ENCODE measurements at places on chromosomes 11 and 22.

DNA sequence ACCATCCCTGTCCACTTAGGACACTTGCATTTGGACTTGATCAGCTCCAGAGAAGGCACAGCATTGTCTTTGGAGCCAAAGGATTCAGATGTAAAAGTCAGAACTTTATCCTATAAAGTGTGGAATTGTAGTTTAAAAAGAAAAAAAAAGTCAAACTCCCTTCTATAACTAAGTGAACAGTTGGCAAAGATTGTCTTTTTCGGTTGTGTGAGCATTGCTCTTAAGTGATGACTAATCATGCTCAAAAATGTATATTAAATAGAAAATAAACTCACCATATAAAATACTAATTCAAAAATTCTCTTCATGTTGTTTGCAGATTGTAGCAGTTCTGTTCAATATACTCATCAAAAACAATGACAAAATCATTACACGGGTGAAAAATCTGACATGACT is 93.8 kb downstream of the ETS1 start:
- DNase-seq, result no peak

DNA sequence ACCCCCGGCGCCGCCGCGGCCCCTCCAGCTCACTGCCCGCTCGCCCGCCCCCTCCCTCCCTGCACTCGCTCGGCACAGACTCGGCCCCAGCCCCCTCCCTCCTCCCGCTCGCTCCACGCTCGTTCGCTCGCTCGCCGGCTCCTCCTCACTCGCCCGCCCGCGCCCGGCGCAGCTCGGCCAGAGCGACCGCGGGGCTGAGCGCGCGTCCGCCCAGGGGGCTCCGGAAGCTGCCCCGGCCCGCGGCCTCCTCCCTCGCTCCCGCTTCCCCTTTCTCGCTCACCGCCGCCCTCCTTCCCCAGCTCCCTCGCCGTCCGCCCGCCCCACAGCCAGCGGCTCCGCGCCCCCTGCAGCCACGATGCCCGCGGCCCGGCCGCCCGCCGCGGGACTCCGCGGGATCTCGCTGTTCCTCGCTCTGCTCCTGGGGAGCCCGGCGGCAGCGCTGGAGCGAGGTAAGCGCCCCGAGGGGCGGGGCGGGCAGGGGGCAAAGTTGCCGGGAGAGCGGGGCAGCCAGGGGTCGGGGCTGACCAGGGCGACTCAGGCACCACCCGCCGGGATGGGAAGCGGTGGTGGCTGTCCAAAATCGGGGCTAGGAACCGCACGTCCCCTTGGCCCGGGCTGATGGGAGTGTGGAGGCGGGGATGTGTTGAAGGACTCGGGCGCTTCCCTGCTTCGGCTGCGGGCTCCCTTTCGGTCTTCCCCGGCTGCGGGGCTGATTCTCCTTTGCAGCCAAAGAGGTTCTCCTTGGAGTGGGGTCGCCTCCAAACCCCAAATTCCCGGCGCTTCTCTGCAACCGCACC is at the start of gene SEZ6L:
Gene SEZ6L (plus strand): TSS at position 148 of the 797 bp plus-strand sequence. CDS start 208 bp downstream, at position 356.
- no peak for DNase-seq

DNA sequence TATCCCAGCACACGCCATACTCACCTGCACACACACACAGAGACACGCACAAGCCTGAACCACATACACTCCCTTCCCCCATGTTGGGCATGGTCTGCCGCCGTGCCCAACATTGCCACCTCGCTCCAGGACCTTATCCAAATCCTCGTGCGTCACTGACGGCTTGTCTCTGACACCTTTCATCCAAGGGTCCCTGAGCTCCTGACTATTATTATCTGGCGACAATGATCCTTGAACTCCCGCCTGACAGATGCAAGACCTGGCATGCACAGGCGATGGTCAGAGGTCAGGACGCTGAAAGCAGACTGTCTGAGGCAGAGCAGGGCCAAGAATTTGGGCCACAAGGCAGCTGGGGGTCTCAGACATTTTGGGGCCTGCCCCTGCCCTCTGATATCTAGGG is 4.2 kb downstream of the MB start:
- DNase-seq, result no peak

- DNase-seq, result no peak
Measured at GRCh38 chr11:107840129-107840484, 18.5 kb downstream of the SLC35F2 start.

GRCh38 chr22:19429950-19430889 is 1.3 kb downstream of the HIRA start:
- DNase-seq, result peak; percentile 67

GRCh38 chr22:33864723-33865130 is 55.5 kb downstream of the LARGE1 start:
- no peak for DNase-seq

GRCh38 chr11:32391956-32392553 is 43.3 kb downstream of the WT1 start:
- no peak for DNase-seq

DNA sequence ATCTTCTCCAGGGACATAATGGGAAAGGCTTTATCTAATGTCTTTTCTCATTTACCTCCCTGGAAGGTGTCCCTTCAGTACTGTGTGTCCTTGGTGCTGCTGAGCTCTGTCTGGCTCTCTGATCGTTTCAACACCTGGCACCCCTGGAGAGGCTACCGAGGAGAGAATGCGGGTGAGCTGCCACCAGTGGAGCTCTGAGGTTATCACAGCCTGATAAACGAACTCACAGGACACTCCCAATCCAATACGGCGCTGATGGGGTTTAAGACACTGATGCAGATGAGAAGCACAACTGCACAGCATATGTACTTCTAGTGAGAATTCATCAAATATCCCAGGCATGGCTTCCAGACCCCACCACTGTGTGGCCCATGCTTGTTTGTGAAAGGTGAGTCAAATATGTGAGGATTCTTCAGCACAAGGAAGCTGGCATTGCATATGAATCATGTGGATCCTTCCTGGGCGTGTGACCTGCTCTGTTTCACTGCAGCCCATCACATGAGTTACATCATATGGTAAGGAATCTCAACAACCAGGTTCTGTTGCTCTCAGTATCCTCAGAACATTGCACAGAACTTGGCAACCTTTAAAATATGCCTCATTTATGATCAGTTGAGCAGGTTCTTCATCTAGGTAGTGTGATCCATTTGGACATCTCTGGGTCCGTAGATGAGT is 34.8 kb upstream of the VWA5A start:
- DNase-seq, result no peak

- DNase-seq, result no peak
Measured at GRCh38 chr22:23218867-23219251, 38.5 kb downstream of the BCR start.

- DNase-seq, result no peak
Measured at GRCh38 chr11:64247729-64248531, 1.2 kb upstream of the PPP1R14B start.

DNA sequence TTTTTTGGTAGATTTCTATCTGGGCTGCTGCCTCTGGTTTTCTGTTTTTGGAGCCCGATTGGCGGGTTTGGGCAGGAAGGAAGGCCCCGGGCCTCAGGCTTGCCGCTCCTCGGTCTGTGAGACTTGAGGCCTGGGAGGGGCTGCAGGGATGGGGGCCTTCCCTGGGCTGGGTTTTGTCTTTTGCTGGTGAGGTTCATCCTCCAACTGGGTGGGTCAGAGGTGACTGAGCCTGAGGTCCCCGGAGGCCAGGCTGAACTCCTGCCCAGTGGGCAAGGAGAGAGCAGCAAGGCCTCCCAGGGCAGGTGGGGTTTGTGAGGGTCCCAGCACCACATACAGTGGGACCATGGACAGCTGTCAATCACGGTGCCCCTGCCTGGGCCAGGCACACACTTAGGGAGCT is 15.0 kb downstream of the MPPED1 start:
- no peak for DNase-seq

- no peak for DNase-seq
Measured at GRCh38 chr11:101945448-101945847, 29.1 kb upstream of the ANGPTL5 start.

- DNase-seq, result peak; percentile 71
Measured at GRCh38 chr11:75582895-75583717, 21.1 kb downstream of the SERPINH1 start.

DNA sequence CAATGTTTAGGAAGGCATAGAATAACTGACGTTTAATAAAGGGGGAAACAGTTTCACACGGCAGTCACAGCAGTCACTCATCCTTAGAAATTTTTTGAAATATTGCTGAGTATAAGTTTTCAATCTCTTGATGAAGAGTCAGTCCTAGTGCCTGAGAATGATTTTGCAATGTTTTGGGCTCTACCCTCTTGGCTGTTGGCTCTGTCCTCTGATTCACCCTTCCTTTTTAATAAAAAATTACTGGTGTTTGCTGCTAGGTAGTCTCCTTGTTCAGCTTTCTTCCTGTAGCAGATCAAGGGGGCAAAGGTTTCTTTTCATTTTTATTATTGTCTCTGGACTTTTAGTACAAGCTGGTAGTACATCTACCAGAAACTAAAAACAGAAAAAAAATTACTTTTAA is 194.3 kb upstream of the ANO3 start:
- DNase-seq, result no peak

GRCh38 chr11:17389957-17390649 is 1.6 kb upstream of the KCNJ11 start:
- no peak for DNase-seq

DNA sequence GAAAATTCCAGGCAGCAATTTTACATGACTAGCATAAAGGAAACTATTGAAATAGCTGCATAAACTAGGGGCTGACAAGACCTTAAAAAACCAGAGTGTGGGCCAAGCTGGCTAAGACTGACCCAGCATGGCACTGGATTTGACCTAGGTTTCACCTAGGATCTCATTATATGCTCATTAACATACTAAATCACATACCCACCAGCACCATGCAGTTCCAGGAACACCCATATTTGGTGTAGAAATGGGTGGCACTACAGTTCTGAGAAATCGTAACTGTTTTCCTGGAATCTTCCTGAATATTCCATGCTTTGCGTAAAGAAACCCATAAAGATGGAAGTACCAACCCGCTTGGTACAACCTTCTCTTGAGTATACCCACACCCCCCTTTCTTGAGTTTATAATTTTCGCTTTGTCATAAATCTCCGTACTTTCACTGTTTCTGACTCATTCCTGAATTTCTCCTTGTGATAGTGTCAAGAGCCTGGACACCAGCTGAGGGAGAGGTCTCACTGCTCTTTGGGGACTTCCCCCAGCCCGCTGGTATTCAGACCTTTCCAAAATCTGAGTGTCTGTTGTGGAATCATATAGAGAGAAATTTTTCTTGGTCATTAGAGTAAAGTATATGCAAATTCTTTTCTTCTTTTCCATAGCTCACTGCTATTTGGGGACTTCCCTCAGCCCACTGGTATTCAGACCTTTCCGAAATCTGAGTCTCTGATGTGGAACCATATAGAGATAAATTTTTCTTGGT is 55.1 kb downstream of the MTMR3 start:
- no peak for DNase-seq

GRCh38 chr22:30416403-30416802 is 9.2 kb upstream of the MTFP1 start:
- DNase-seq, result no peak

DNA sequence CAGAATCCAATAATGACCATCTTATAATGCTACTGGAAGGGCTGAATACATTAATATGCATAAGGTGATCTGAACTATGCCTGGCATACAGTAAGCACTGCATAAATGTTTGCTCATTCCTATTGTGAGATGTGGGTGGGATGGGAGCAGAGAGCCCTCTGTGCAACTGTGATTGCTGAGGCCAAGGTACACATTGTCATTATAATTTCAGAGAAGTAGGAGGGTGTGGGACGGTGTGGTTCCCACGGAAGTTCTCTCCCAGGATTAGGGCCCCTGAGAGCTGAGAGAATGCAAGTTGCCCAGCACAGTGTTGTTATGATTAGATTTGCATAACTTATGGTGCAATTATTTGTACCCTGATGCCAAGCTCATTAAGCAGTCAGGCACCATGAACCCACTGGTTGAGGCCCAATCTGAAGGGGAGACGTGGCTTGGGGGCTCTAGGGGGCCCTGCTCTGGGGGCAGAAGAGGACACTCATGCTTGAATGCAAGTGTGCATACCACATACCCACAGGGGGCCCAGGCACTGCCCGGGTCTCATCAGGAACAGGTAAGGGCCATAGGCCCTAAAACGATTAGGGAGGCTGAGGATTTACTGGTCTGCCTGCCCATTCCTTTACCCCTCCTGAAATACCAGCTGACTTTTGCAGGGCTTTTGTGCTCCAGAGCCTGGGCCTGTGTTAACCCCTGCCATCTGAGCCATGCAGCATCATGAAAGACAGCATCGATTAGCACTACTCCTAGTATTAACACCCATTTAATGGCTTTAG is 72.8 kb downstream of the THAP12 start:
- no peak for DNase-seq

GRCh38 chr11:120337355-120338106 is 1.3 kb downstream of the ARHGEF12 start:
- DNase-seq, result no peak

GRCh38 chr11:8099291-8099899 is 18.4 kb downstream of the TUB start:
- peak; percentile 85 for DNase-seq

- DNase-seq, result no peak
Measured at GRCh38 chr22:27799015-27799826, 2.3 kb downstream of the MN1 start.

GRCh38 chr22:23673826-23674690 is 16.8 kb upstream of the RGL4 start:
- no peak for DNase-seq
